Activated CD8-positive, alpha-beta memory T cell treated with anti-CD3 and anti-CD28 coated beads, Interleukin-2, amount 10 ng/mL, durations not matched to agents 7 days and 5 days (primary cell): ENCODE measurements at places on chromosomes 7 and 10.

GRCh38 chr10:12847361-12847975 lies 154.0 kb downstream of the CCDC3 start:
- no peak for DNase-seq

DNA sequence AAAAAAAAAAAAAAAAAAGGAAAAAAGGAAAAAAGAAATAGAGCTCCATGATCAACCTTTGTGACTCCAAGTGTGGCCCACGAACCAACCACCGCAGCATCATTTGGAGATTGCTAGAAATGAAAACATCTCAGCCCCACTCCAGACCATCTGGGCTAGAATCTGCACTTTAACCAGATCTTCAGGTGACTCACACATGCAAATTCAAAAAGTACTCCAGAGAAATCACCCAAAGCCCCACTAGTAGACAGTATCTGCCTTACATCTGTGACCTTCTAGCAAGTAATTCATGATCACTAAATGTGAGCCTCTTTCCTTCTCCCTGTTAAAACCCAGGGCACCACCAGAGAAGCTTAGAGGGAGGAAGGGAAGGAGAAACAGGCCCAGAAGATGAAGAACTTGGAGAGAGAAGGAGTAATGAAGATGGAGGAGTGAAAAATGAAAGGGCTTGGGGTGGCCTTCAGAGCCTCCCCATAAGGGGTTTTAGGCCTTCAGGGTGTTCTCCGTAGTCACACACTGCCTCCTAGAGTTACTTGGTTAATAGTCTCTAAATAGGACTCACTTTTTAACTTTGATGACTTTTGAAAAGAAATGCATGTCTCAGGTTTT lies 94.0 kb downstream of the SLC37A3 start:
- DNase-seq = peak; percentile 70

GRCh38 chr7:2474224-2474623 lies 2.0 kb downstream of the GRIFIN start:
- no peak for DNase-seq

GRCh38 chr7:5549096-5549763 lies 125.6 kb upstream of the TNRC18 start:
- no peak for DNase-seq

DNA sequence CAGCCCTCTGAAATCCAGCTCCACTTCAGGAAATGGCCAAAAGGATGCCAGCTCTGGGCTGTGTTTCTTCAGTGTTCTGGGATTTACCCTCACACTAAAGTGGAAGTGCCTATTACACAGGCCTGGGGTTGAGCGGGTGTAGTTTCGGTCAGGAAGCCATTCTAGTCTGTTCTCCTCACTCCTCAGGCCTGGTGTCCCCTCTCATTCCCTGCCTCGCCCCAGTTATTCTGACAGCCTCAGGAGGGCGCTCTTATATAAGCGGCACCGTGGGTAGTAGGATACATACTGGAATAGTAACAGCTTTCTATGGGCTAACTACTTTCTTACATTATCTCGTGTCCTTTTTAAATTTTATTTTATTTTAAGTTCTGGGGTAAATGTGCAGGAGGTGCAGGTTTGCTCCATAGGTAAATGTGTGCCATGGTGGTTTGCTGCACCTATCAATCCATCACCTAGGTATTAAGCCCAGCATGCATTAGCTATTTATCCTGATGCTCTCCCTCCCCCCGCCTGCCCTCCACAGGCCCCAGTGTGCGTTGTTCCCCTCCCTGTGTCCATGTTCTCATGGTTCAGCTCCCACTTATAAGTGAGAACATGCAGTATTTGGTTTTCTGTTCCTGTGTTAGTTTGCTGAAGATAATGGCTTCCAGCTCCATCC lies 12.2 kb upstream of the LGI1 start:
- DNase-seq = no peak

DNA sequence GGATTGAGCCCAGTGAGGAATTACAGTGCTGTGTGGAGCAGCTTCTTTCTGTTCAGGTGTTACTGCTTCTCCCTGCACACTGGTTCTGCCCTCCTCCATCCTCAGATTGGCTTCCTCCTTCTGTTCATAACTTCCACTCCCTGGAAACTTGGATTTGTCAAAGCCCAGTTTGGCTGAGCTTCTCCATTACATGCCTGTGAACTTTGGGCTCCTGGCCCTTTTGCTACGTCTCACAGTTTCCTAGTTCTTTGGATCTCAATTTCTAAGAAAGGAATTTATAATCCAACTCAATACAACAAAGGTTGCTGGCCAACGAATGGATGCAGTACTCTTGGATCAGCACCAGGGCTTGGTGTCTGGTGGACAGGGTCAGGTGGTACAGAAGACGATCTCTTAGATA lies 318.1 kb downstream of the RPS24 start:
- DNase-seq = no peak

GRCh38 chr7:35695987-35696386 lies 1.1 kb upstream of the HERPUD2 start:
- peak; percentile 52 for DNase-seq

GRCh38 chr7:152369518-152369917 lies 66.3 kb downstream of the KMT2C start:
- DNase-seq = no peak

GRCh38 chr10:76311752-76312636 lies 880.6 kb downstream of the LRMDA start:
- DNase-seq = no peak

- DNase-seq = no peak
Observed at GRCh38 chr7:63023182-63023787, 975.4 kb upstream of the ZNF722 start.

GRCh38 chr10:110461088-110461487 lies 36.6 kb upstream of the DUSP5 start:
- DNase-seq = no peak

- DNase-seq = no peak
Observed at GRCh38 chr10:27364028-27364427, 123.4 kb upstream of the ACBD5 start.

DNA sequence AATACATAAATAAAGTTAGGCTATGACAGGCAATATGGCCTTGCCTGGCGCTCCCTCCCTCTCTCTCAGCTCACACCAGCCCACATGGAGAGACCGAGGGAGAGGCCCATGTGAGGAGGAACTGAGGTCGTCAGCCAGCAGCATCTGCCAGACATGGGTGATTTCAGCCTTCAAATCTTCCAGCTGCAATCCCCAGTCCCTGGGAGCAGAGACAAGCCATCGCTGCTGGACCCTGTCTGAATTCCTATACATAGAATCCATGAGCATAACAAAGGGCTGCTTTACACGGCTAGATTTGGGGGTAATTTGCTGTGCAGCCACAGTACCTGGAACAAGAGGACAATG lies 35.6 kb downstream of the ANKRD16 start:
- DNase-seq = no peak

DNA sequence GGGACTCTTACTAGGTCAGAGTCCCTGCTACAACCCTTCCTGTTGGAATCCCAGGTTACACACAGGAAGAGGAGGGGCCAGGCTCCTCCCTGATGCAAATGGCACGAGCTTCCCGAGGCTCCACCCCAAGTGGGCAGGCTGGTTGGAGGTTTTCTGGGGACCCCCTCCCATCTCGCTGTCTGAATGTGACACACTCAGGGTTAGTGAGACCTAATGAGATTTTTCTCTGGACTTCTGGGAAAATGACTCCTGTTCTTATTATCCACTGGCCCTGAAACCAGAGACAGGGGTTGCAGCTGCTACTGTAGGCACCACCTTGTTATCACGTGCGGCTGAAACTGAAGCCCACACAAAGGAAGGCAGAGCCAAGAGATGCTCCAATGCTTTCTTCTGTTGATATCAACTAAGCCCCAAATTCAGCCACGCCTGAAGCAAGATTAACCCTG lies 103.3 kb downstream of the FAM107B start:
- no peak for DNase-seq

GRCh38 chr7:121006711-121007315 lies 18.3 kb downstream of the CPED1 start:
- no peak for DNase-seq

- DNase-seq = no peak
Observed at GRCh38 chr7:94060752-94061151, 56.6 kb upstream of the BET1 start.

DNA sequence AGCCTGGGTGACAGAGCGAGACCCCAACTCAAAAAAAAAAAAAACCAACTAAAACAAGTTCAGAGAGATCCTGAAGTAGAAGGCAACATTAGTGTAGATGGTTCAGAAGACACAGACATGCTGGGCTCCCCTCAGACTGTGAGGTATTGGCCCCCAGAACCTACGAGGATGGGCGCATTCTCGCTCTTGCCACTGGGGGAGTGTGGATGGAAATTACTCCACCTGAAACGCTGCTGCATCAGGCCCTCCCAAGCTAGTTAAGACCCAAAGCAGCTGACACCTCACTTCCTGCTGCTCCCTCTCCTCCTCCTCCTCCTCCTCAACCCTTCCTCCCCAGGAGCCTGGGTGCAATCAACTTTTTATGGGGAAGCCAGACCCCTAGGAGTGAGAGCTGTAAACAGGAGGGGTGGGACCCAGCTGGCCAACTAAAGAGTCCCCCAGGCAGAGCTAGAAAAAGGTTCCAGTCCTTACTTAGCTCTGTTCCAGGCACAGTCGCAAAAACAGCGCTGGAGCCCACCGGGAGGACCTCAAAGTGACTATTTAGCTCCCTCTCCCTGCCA lies 7.4 kb downstream of the SH3PXD2A start:
- DNase-seq = peak; percentile 52

DNA sequence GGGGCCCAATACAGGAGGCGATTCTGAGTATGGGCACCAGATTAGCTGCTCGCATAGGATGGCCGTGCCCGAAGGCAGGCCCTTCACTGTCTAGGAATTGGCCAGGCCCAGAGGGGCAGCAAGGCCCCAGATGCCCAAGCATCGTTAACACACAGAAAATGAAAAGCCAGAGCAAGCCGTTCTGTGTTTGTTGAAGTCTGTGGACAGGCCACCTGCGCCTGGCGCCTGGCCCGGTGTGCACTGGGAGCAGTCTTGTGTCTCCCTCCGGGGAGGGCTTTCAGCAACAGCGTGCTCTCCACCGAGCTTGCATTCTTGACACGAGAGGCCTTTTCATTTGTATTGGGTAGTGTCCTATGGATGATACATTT lies 34.5 kb upstream of the TTYH3 start:
- DNase-seq = no peak

DNA sequence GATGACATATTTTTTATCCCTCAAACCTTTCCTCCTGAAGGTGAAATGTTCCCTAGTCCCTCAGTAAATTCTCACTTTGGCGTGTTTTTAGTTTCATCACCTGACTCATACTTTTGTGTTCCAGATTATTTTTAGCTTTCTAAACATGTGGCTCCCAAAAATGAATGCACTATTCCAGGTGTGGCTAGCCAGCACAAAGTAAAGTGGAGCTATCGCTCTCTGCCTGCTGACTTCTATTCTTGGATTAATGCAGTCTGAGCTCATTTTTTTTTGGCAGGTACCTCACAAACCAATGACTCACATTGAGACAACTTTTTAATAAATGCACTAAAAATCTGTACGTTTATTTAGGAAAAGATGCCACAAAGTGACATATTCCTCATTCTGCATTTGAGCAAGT lies 58.8 kb upstream of the LANCL2 start:
- no peak for DNase-seq

- DNase-seq = no peak
Observed at GRCh38 chr10:110762109-110762848, 109.4 kb upstream of the PDCD4 start.

DNA sequence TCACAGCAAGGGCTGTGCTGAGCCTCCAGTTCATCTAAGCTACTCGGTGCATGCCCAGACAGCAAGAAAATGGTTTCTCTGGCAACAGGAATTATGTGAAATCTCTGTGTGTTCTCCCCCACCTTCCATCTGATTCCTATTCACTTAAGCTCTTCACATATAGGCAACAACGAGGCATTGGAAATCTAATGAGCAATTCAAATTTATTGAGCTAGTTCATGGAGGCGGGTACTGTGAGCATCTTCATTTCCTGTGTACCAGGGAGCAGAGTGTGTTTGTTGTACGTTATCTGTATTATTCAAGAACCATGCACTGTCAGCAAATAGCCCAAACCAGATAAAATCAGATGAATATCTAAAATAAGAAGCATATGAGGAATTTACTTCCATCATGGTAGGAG lies 739.1 kb downstream of the MAGI2 start:
- no peak for DNase-seq

DNA sequence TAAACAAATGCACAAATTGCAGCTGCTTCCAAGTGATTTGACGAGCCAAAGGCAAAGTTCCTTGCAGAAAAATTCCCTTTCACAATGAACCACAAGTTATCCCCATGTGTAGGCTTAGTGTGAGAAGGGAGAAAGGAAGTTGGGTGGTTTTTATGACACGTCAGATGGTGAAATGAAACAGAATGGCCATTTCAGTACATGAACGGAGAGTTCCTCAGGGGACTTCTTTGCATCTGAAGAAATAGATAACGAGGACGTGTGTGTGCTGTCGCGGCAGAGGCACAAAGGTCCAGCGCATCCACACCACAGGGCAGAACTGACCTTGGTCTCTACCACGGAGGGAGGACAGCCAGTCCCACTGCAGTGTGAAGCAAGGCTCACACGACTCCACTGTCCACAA lies 135.9 kb downstream of the PAXIP1 start:
- no peak for DNase-seq

- peak; percentile 95 for DNase-seq
Observed at GRCh38 chr7:112450807-112451761, 824 bp downstream of the IFRD1 start.

GRCh38 chr7:71626206-71626605 lies 494.3 kb downstream of the GALNT17 start:
- no peak for DNase-seq

- DNase-seq = no peak
Observed at GRCh38 chr10:43354330-43354635, 17.2 kb upstream of the FXYD4 start.

DNA sequence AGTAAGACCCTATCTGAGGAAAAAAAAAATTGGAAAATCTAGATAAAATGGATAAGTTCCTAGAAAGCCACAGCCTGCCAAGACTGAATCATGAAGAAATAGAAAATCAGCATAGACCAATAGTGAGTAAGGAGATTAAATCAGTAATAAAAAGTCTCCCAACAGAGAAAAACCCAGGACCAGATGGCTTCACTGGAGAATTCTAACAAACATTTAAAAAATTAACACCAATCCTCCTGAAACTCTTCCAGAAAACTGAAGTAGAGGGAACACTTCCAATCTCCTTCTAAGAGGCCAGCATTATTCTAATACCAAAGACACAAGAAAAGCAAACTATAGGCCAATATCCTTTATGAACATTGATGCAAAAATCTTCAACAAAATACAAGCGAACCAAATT lies 8.8 kb upstream of the LIMK1 start:
- DNase-seq = no peak

- no peak for DNase-seq
Observed at GRCh38 chr7:30162622-30163124, 27.9 kb downstream of the MTURN start.

GRCh38 chr7:85075864-85076263 lies 111.0 kb downstream of the SEMA3D start:
- DNase-seq = no peak

GRCh38 chr10:32795598-32796183 lies 162.3 kb downstream of the ITGB1 start:
- no peak for DNase-seq

- DNase-seq = no peak
Observed at GRCh38 chr7:121373177-121373576, 22.9 kb downstream of the FAM3C start.

DNA sequence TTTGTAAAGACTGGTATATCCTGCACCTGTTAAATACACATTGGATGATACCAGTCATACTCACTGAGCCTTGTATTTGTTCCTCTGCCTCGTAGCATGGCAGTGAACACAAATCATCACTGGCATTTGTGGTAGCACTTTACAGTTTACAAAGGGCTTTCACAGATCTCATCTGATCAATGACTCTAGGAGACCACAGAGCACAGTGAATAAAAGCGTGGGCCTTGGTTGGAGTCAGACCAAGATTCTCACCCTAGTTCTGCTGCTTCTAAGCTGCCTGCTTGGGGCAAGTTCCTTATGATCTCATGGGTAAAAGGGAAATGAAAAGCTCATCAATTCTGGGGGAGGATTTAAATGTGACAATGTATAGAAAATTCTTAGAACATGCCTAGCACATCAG lies 129.9 kb upstream of the AGK start:
- no peak for DNase-seq
